Stimulated activated CD4-positive, alpha-beta T cell treated with anti-CD3 and anti-CD28 coated beads, TNF-alpha, amount 100 ng/mL, for 48 hours (primary cell): ENCODE measurements at places on chromosomes 1 and 21.
A peak's percentile ranks its signal among the peaks of the same experiment; 100 is the strongest.

- DNase-seq = no peak
Measured at GRCh38 chr1:89945852-89946476, 48.9 kb upstream of the ZNF326 start.

DNA sequence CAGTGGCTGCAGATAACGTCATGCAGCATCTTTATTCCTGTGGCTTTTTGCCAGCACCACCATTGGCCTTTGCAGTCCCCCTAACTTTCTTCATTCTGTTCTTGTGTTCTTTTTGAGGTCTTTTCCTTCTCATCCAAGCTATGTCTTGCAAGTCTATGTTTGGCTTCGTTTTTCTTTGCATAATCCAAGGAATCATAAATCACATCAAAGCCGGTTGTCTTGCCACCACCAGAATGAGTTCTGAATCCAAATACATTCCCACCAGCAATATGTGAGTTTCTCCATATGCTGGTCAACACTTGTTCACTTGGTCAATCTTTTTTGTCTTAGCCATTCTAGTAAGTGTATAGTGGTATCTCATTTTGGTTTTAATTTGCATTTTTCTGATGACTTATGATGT is 70.6 kb upstream of the AK4 start:
- DNase-seq = no peak

GRCh38 chr1:27980216-27980845 is 20.6 kb downstream of the XKR8 start:
- DNase-seq = no peak

DNA sequence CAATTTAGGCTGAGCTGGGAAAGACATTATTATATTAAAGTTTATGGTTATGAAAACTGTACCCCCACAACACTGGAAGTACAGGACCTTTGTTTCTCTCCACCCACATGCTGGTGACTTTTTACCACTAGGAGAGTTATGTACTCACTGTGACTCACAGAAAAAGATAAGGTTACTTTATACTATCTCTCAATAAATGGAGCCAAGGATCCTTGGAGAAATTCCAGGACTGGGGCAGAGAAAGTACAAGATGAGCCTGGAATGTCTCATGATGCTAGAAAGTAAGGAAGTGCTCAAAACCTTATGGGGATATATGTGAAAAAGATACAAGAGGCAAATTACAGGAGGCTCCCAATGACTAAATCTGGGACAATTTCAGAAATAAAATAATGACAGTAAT is 63.9 kb upstream of the C1orf105 start:
- no peak for DNase-seq

DNA sequence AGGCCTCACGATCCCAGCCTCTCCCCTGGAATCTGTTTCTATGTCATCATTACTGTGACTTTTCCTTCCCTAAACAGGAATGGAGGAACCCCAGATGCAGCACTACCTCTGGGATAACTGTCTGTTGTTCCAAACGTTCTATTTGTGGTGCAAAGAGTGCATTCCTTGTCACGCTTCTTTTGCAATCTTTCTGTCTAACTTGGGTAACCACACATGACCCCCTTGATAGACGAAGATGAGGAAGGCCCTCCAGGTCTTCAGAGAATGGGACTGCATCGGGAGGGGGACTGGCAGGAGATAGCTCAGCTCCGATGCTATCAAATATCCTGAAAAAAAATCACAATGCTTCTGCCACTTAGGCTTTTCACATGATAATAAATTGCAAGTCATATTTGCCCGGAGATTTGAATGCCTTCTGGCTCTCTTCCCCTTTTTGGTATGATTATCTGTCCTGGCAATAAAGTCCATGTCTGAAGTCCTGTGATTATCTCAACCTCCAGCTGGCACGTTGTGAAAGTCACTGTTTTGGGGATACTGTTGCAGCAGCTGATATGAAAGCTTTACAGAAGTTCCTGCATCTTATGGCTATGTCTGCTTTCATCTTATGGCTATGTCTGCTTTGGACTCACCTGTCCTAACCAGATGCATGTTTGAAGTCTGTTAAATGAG is 148.7 kb upstream of the LMO4 start:
- no peak for DNase-seq

GRCh38 chr1:201309416-201309815 is 26.1 kb downstream of the PKP1 start:
- no peak for DNase-seq

- no peak for DNase-seq
Measured at GRCh38 chr21:35559128-35559828, 501.0 kb downstream of the SETD4 start.

- DNase-seq = no peak
Measured at GRCh38 chr1:20126041-20126805, 6.9 kb upstream of the PLA2G2D start.

- DNase-seq = no peak
Measured at GRCh38 chr1:76942549-76942948, 75.3 kb downstream of the ST6GALNAC5 start.

- DNase-seq = no peak
Measured at GRCh38 chr21:45745256-45745655, 101.7 kb downstream of the PCBP3 start.

DNA sequence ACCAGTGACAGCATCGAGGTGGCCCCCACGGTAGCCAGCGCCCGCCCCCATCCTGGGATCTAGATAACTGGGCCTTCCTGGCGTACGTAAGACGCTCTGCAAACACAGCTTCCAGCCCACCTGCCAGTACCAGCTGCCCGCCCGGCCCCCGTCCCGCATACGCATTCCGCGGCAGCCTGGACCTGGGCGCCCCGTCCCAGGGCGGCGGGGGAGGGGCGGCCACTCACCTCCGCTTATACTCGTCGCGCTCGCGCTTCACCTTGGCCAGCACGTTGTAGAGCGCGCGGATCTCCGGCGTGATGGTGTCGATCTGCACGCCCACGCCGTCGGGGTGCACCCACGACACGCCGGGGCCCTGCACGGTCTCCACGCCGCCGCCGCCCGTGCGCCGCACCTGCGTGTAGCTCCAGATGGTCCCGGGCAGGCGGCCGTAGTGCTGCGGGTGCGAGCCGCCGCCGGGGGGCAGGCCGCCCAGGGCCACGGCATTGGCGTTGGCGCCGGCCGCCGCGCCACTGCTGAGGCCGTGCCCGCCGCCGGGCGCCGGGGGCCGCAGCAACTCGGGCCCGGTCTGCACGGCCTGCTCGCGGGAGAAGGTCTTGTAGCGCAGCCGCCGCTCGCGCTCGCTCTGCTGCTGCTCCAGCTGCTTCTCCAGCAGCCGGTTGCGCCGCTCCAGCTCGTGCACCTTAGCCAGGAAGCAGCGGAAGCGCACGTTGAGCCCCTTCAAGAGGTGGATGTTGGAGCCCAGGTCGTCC is 859 bp downstream of the IFFO2 start:
- DNase-seq = no peak

DNA sequence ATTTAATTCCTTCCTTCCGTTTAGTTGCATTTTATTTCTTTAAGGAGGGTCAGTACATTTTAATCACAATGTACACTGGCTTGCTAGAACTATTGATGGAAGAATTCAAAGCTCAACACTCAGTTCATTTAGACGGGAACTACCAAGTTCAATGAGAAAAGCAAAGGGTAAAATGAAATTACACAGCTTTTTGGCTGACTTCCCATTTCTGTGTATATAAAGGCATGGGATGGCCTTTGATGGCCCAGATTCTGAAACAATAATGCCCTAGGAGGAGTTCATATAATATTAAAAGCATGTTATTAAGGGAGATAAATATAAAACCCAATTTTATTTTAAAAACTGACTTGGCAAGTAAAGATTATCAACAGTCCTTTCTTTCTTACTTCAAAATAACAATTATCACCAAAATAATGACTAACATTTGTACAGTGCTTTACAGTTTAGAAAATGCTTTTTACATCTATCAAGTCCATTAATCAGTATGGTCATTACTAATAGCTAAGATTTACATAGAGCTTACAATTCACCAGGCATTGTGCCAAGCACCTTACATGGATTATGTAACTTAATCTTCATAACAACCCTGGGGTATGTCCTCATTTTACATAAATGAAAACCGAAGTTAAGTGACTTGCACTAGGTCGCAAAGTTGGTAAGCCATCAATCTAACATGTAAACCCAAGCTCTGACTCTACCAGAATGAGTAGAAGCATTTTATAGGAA is 402.4 kb downstream of the OMA1 start:
- no peak for DNase-seq

DNA sequence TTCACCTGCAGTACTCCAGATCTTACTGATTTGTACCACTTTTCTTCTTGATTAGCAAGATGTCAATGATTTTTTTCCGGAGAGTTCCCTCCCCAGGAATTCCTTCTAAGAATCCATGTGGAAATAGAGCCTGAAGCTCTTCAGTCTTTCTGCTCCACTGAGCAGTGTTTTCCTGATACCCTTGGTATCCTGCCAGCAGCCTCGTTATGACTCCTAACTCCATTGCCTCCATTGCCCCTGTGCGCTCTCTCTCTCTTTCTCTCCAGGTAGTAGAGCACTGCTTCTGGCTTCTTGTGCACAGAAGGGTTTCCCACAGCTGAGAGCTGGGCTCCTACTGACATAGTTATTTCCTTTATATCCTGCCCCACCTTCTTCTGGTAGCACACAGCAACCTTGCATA is 12.2 kb downstream of the UBE2U start:
- DNase-seq = no peak

GRCh38 chr1:182304627-182305026 is 87.0 kb downstream of the GLUL start:
- DNase-seq = no peak

DNA sequence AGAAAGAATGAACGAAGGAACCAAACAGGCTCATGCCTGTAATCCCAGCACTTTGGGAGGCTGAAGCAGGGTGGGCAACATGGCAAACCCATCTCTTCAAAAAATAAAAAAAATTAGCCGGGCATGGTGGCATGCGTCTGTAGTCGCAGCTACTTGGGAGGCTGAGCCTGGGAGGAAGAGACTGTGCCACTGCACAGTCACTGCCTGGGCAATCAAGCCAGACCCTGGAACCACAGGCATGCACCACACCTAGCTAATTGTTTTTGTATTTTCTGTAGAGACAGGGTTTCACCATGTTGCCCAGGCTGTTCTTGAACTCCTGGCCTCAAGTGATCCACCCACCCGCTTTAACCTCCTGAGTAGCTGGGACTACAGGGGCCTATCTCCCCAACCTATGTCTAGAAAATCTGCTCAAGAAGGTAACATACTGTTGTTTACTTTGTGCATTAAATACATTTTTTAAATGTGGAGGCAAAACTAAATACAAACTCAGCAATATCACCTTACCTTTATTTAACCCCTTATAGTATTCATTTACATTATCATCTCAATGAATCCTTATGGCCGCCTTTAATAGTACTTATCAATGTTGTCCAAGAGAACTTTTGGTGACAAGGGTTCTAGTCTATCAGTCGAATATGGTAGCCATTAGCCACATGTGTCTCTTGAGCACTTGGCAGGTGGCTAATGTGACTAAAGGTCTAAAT is 2.7 kb downstream of the KHDC4 start:
- DNase-seq = no peak

- no peak for DNase-seq
Measured at GRCh38 chr1:240287722-240288121, 196.0 kb downstream of the FMN2 start.

- DNase-seq = no peak
Measured at GRCh38 chr1:187474336-187474735, 645.6 kb downstream of the PLA2G4A start.

DNA sequence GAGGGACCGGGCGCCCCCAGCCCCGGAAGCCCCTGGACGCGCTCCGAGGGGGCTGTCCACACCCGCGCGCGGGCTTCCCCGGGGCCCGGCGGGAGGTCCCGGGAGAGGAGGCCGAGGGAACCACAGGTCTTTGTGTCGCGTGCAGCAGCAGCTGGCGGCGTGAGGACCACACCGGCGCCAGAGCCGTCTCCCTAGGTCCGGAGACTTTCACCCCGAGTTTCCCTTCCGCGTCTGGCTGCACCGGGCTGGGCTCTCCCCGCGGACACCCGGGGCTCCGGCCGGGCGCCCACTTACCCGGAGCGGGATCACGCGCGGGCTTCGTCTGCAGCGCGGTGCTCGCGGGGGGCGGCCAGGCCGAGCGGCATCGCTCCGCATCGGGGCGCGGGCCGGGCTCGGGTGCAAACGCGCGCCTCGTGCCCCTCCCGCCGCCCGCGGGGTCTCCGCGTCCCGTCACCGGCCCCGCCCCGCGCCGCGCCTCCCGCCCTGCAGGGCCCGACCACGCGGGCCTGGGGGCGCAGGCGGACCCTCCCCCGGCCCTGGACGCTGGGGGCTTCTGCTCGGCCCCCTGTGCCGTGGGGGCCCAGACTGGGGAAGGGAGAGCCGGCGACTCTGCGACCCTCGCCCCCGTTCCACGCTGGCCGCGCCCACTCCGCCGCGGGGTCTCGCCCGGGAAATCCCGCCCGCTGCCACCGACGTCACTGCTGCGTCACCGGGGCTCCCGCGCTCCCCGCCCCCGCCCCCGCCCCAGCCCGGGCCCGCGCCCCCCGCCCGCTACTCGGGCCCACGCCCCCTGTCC is at the start of gene GNG4:
GNG4 (minus strand) TSS at position 417 of the 796 bp plus-strand sequence. CDS start 65,946 bp downstream, outside the sequence.
- no peak for DNase-seq

- peak; percentile 45 for DNase-seq
Measured at GRCh38 chr1:43073490-43074230, 98.4 kb downstream of the EBNA1BP2 start.

DNA sequence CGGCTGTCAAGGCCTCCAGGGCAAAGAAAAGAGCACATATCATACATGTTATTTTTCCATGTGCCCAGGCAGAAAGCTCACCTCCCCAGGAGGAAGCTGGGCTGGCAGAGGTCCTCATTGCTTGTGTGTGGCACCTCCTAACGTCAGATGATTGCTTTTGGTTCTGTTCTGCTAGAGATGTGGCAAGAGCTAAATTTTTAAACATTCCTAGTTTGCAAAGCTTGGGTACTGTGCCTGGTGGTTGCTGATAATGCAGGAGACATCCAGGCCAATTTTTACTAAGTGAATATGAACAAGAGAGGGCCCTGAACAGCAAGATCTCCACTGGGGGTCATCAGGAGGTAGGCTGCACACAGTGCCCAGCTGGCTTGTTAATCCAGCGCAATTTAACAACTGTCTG is 93.9 kb downstream of the TBX19 start:
- no peak for DNase-seq

- no peak for DNase-seq
Measured at GRCh38 chr1:30216602-30217001, 506.8 kb downstream of the MATN1 start.

- no peak for DNase-seq
Measured at GRCh38 chr1:40394491-40395172, 21.1 kb downstream of the SMAP2 start.

DNA sequence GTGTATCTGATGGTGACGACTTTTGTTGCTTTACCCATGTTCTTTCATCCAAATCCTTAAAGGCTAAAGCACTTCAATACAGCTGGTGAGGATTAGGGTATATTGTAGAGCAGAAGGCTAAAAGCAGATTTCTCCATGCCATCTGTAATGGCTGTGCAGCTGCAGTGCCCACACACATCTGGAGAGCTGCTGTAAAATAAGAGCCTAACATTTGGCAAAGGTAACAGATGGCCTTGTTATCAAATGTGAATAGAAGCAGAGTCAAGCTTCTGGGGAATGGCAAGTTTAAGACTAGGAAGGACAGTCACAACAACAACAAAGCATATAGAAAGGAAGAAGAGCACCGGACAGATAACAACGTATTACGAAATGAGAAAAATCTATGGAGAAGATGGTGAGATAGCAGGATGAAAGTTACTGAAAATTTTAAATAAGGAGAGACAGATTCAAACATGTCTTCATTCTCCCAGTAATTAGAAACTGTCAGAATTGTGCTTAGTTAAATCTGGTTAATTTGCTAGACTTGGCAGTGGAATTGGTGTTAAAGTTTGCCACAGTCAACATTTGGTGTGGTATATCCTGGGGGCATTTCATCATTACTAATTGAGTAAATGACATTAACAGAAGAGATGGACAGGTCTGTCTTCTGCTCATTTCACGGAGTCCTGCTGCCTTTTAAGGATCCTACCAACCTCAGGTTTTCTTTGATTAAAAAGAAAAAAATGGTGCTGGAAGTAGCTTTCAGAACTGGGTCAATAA is 1093.2 kb downstream of the ADGRL2 start:
- no peak for DNase-seq
